ENCODE measurements at places on chromosomes 5 and 9.

- no peak for DNase-seq
These were observed 578 bp downstream of the LHX6 start for GRCh38 chr9:122228191-122228567.

DNA sequence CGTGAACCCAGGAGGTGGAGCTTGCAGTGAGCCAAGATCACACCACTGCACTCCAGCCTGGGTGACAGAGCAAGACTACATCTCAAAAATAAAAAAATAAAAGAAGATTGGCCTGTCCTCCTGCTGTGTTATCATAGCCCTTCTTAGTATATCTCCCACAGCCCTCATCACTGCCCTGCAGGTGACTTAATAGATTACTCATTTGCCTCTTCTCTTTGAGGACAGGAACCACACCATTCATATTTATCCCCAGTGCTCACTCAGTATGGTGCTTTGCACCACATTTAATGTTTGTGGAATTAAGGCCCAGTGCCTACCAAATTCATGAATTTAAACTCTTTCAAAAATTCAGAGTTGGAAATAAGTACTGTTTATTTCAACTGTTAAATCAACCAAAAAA is 10.3 kb downstream of the IDNK start:
- DNase-seq, result no peak

DNA sequence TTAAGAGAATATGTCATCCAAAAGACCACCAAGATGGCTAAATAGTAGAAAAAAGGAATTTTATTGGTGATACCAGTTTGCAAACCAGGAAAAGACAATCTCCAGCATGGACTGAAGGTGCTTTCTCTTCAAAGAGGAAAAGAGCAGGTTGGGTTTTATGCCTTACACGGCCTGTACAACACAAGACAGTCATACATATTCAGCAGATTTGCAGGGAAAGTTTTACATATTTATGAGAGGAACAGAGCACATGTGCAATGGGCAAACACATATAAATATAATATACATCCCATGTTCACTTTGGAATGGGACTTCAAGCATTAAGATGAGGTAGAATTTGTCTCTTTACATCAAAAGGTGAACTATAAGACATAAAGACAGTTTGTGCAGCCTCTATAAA is 70.3 kb upstream of the PPP2CA start:
- no peak for DNase-seq

DNA sequence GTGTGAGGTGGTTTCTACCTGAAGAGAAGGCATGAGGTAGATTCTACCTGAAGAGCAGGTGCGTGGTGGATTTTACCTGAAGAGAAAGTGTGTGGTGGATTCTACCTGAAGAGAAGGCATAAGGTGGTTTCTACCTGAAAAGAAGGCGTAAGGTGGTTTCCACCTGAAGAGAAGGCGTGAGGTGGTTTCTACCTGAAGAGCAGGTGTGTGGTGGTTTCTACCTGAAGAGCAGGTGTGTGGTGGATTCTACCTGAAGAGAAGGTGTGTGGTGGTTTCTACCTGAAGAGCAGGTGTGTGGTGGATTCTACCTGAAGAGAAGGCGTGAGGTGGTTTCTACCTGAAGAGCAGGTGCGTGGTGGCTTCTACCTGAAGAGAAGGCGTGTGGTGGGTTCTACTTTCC is 192.8 kb downstream of the MED10 start:
- no peak for DNase-seq

DNA sequence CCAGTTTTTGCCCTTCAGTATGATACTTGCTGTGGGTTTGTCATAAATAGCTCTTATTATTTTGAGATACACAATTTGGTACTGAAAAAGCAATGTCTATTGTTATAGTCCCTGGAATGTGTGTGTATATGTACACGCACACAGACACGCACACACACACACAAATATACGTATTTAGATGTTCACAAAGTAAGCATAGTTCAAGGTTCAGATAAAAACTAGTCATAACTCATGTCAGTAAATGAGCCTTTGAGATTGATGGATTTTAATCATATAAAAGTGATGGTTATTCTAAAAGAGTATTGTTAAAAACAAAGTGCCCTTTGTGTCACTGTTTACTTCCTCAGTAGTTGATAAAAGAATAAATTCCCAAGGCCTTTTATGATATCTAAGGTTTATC is 147.3 kb downstream of the PARP8 start:
- DNase-seq, result no peak

- no peak for DNase-seq
These were observed 42.6 kb downstream of the LEAP2 start for GRCh38 chr5:132916086-132916485.

GRCh38 chr9:86604741-86605140 is 250.5 kb upstream of the TUT7 start:
- no peak for DNase-seq

- DNase-seq, result no peak
These were observed 11.7 kb upstream of the PCDHB1 start for GRCh38 chr5:141039517-141039916.

DNA sequence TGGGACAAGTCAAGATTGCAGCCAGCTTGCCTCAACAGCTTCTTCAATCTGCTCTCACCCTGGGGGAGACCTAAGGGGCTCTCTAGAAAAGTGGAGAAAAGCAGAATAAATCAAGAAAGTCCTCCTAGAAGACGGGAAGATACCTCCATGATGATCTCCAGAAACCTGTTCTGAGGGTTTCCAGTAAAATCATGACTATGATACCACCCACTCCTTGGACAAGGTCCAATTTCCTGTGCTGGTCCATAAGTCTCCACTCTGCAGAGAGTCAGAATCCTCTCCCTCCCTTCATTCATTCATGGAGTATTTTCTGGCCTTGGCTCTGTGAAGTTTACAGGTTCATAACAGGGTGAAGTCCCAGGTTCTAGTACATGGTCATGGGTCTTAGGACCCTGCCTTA is 168.6 kb downstream of the SLC12A2 start:
- DNase-seq, result no peak

DNA sequence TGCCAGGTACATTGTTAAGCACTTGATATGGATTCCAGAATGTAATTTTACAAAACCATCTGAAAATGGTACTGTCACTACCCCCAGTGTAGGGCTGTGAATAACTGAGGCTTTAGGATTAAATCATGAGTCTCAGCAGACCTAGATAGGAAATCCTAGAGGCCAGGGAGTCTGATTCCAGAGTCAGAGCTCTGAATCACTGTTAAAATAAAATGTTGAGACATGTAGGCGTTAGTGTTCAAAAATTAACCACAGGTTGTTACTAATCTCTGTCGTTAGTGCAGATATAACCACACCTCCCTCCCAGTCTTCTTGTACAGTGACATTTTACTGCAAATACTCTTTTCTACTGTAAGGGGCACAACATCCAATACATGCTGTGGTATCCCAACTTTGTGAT is 1828.8 kb downstream of the MAT2B start:
- no peak for DNase-seq

DNA sequence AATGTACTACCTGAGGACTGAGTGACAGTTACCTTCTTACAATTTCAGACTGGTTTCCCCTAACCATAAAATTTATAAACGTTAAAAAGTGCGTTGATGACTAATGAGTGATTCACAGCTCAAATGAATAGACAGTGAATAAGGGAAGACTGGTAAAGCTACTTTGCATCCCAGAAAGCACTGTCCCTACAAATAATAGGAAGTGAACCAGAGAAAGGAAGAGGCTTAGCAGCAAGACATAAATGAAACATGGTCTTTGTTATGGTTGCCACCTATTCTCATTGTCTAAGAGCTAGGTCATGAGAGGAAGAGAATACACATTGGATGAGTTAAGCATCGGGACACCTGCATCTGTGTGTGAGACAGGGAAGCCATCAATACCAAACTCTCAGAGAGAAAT is 849.2 kb downstream of the TAF11L14 start:
- no peak for DNase-seq

DNA sequence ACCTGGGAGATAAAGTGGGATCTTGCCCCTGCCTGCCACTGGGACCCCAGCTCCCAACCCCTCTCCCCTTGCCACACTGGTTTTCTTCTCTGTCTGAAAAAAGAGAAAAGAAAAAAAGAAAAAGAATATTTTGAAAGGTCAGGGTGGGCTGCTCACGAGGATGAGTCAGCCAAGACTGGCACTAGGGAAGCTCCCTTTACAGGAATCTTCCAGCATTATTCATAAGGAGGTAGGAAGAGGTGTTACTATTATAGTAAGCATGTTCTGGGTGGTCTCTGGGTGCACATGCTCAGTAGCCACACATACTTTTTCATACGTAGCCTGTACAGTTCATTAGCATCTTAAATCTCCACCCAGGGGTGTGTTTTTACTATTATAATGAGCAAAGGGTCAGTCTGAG is 46.8 kb upstream of the HAND1 start:
- no peak for DNase-seq

GRCh38 chr9:121679901-121680635 is 28.6 kb downstream of the DAB2IP start:
- no peak for DNase-seq

DNA sequence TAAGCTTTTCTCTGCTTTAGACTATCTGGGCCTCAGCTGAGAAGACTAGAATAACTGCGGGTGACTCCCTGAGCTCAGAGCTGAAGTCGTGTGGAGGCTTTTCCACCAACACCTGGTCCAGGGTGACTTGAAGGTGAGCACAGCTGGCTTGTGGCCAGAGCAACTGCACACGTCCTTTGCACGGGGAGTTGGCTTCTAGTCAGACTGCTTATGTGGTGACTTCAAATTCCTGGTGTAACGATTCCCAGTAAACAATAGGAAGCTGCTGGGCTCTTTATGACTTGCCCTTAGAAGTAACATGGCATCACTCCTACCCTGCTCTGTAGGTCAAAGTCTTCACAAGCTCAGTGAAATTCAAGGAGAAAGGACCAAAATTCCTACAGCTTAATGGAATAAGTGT is 800.6 kb upstream of the CDH6 start:
- DNase-seq, result no peak

- no peak for DNase-seq
These were observed 92.5 kb upstream of the CPEB4 start for GRCh38 chr5:173795601-173796000.

- DNase-seq, result no peak
These were observed 46.7 kb downstream of the GARNL3 start for GRCh38 chr9:127311239-127311741.

GRCh38 chr9:133691626-133692363 is 46.4 kb downstream of the SARDH start:
- no peak for DNase-seq

DNA sequence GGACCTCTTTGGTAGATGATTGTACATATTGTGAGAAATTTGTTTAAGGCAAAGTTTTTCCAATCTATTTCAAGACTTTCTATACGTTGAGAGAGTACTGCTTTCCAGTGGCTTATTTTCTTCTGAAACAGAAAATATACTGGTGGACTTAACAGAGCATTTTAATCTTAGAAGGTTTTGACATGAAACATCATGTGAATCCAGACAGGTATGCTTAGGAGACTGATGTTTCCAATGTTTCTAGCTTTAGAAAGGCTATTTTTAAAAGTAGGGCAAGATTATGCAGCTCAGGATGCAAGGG is 71.0 kb downstream of the PIK3R1 start:
- no peak for DNase-seq

DNA sequence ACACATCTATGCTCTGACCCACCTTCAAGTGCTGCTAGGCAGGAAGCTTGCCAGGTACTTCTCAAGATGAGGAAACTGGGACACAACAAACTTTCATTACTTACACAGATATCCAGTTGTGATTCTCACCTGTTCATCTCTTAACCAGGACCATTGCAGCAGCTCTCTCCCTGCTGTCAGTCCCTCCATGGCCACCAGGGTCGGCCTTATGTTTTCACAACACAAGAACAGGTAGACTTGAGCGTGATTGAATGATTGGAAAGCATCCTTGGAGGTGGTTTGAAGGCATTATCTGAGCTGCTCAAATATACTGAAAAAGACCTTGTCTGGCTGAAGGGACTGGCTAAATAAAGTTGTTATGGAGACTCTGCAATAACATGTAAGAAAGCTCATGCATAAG is 94.4 kb downstream of the MTREX start:
- no peak for DNase-seq

DNA sequence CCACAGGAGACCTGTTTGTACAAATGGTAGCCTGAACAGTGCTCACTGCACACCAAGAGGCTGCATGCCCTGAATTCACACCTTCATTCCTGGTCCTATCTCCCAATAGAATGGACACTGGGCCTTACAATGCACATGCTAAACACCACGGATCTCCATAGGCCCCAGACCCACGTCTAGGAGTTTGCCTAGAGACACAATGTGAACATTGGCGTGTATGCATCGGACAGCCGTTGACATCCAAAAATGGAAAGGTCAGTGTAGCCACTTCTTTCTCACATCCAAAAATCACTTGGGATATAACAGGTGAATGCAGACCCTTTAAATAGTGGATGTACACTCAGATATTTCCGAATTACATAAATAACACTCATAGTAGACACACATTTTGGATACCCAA is 927 bp downstream of the PAX5 start:
- no peak for DNase-seq

DNA sequence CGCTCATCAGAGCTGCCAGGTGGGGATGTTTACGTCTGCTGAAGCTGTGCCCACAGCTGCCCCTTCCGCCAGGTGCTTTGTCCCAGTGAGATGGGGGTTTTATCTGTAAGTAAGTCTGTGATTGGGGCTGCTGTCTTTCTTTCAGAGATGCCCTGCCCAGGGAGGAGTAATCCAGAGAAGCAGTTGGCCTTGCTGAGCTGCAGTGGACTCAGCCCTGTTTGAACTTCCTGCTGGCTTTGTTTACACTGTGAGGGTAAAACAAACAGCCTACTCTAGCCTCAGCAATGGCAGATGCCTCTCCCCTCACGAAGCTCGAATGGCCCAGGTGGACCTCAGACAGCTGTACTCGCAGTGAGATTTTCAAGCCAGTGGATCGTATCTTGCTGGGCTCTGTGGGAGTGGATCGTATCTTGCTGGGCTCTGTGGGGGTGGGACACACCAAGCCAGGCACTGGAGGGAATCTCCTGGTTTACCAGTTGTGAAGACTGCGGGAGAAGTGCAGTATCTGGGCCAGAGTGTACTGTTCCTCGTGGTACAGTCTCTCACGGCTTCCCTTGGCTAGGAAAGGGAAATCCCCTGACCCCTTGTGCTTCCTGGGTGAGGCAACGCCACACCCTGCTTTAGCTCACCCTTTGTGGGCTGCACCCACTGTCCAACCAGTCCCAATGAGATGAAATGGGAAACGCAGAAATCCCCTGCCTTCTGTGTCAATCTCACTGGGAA is 530.1 kb upstream of the DMAC1 start:
- DNase-seq, result no peak

DNA sequence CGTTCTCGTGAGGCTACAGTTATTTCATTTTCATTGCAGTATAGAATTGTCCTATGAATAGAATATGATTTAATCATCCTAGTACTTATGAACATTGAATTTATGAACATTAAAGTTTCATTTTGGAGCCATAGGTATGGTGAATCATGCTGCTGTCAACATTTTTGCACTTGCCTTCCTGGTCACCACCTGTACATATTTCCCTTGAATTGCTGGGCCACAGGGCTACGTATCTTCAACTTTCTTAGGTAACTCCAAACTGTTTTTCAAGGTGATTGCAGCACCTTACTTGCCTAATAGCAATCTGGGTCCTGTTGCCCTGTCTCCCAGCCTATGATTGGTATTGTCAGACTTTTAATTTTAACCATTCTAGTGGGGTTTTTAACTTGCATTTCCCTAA is 6.5 kb upstream of the RNF145 start:
- no peak for DNase-seq

Data from CMK (cell line).